ENCODE measurements at places on chromosomes 3 and 15.

- DNase-seq: no peak
These were observed 13.7 kb upstream of the ULK4 start for GRCh38 chr3:41975416-41976103.

DNA sequence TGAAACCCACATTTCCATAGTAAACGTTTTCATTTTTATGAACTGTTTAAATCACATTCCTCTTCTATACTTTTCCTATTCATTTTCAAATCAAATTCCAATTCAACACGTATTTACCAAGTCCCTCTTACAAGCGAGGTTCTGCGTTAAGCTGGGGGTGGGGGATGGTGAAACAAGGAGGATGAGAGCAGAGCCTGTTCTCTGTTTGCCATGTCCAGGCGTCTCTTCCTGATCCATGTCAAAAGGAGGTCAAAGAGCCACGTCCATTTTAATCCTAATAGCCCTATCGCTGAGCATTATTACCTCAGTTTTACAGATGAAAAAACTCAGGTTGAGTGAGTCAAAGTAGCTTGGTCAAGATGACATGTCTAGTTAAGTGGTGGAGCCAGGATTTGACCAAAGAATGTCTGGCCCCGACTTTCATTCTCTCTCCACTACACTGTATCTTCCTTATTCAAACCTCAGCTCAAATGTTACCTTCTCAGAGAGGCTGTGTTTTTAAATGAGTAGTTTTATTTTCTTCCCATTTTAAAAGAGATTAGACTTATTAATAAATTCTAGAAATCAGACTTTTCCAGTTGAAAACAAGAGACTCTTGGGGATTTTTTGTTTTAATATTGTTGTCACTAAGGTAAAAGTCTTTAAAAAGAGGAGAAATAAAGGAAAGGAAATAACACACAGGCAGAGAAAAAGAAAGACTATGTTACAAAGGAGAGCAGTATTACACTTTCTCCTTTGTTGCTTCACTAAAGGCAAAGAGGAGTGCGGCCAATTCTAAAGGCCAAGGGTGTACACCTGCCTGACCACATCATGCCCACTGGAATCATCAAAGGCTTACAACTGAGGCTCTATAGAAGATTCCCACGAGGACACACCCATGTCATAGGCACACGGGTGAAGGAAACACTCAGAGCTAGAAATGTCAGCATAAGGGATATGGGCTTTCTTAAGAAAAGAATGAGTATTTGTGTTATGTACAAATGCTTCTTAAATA is 42.4 kb downstream of the MYO5A start:
- no peak for DNase-seq

DNA sequence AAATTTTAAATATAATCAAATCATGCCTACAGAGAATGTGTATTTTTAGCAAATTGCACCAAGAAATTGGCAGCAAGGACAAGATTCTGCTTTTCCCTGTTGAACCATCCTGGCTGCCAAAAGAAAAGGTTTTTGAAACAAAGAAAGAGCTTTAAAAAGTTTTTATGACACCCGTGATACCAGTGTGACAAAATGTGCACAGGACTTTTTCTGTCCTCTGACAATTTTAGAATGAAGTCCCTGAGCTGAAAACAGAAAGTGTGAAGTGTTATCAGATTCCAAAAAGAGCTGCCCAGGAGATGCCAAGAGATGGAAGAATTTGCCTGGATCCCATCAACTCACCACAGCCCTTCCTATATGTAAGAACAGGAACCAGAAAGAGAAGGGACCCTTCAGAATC is 33.2 kb upstream of the TMC3 start:
- DNase-seq: no peak

GRCh38 chr3:141625506-141625905 is 112.6 kb upstream of the RNF7 start:
- DNase-seq: no peak

GRCh38 chr3:24237971-24238706 is 256.5 kb downstream of the THRB start:
- peak; percentile 35 for DNase-seq

GRCh38 chr3:116630494-116630893 is 79.1 kb upstream of the TUSC7 start:
- DNase-seq: no peak

GRCh38 chr3:144332868-144333267 is 361.2 kb downstream of the DIPK2A start:
- DNase-seq: no peak

DNA sequence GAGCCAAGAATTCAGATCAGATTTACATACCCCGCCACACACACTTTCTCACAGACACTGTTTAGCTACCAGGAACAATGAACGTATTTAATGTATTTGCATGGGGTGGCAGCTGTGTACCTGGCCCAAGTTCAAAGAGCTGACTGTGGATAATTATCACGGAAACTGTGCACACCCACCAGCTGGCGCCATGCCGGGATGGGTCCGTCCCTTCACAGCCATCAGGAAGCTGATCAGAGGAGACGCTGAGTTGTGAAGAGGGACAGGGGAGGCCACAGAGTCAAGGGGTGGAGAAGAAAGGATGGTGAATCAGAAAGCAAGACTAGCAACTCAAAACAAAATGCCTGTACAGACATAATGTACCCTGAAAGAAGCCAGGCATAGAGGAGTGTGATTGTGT is 13.1 kb upstream of the PLA2G4D start:
- DNase-seq: no peak

- no peak for DNase-seq
These were observed 48.5 kb downstream of the THBS1 start for GRCh38 chr15:39629371-39629770.

DNA sequence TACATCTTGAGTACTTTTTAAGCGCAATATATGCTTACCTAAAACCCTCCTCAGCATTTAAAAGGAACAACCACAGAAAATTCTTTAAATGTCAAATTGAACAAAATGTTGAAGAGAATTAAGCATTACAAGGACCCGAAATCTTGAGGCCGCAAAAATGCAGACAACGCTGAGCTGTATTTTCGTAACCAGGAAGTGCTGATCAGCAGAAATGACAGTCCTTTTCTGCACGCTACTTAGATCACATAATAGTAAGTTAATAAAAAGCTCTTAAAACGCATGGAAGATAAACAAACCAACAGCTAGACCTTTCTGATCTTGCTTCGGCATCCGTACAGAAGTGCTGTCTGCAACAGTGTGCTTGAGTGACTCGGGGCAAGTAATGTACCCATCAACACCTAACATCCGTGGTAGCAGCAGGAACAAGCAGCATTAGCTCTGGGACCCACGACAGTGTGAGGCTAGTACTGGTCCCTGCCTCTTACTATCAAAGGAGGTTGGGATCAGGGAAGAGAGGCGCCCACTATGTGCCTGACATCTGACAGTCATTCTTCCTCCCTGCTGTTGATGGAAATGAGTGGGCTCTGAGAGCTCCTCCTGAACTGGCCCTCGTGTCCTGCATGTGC is 1.8 kb upstream of the SSUH2 start:
- DNase-seq: no peak

GRCh38 chr15:41829959-41830646 is 2.2 kb downstream of the JMJD7 start:
- no peak for DNase-seq
